RPMI7951 (cell line): ENCODE measurements at places on chromosomes 7 and 10. TPM values are rescaled to one million over a fixed set of nuclear protein-coding genes. Genes with fewer than 3 reads are reported as not detected.
A peak's percentile ranks its signal among the peaks of the same experiment; 100 is the strongest.

DNA sequence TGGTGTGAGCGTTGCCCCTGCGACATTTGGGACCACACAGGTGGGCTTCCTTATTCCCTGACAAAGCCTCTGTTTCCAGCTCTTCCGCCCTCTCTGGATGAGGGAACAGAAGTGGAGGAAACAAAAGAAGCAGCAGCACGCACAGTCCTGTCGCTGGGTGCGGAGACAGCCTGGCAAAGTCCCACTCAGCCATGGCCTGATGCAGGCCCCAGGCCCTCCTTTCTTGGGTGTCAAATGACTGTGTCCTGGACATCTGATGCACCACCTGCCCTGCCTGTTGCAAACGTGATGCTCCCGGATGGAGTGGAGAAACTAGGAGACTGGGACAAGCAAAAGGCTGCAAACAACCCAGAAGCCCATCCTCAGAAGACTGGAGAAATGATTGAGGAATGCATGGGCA lies 20.7 kb downstream of the ZMIZ2 start:
- no peak for DNase-seq

Gene VSTM4
- total RNA-seq: under 0.01 and 0.12 TPM in 2 replicates

Gene UCN3
- not detected in 2 replicates for total RNA-seq

DNA sequence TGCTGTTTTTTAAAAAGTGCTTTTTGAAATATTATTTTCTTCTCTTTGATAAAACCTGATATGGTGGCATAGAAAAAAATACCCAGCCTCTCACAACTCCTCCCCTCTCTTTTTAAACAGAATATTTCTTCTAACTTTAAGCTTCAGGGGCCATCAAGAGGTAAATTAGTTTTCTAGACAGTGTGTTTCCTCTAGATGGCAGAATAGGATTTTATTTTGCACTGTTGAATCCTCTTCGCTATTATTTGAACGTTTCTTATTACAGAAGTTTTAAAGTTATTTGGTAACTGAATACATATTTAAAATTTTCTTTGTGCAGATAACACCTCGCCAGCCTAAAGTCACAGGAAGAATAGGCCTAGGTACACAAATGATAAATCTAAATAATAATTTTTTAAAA lies 30.3 kb downstream of the ARL5B start:
- peak; percentile 28 for DNase-seq

Gene FAM24A
- total RNA-seq: not detected in 2 replicates

DNA sequence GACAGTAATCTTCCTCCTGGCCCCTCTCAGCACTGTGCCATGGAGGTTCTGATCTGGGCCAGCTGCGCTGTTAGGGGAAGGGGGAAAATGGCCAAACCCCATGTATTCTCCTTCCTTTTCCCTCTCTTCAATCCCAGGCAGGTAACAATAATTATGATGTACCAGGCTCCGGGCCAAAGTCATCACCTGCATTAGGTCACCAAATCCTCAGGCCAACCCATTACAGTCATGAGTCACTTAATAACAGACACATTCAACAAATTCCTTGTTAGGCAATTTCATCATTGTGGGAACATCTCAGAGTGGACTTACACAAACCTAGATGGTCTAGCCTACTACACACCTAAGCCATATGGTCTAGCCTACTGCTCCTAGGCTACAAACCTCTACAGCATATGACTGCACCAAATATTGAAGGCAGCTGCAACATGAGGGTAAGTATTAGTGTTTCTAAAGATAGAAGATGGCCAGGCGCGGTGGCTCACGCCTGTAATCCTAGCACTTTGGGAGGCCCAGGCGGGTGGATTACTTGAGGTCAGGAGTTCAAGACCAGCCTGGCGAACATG lies 2.2 kb upstream of the HSPB1 start:
- DNase-seq: peak; percentile 60

- DNase-seq: no peak
These were observed 17.6 kb downstream of the ANXA11 start for GRCh38 chr10:80187465-80188409.

GRCh38 chr7:130329681-130330080 lies 14.9 kb upstream of the CPA5 start:
- no peak for DNase-seq

Gene AGR2
- total RNA-seq: not detected in 2 replicates

- peak; percentile 88 for DNase-seq
These were observed 55.2 kb upstream of the FRMD4A start for GRCh38 chr10:14385596-14386593.

GRCh38 chr7:149444287-149444686 lies 16.6 kb downstream of the ZNF777 start:
- DNase-seq: no peak

Gene CBX3
- total RNA-seq: 403 and 427 TPM in 2 replicates

Gene C10orf53
- total RNA-seq: not detected in 2 replicates

DNA sequence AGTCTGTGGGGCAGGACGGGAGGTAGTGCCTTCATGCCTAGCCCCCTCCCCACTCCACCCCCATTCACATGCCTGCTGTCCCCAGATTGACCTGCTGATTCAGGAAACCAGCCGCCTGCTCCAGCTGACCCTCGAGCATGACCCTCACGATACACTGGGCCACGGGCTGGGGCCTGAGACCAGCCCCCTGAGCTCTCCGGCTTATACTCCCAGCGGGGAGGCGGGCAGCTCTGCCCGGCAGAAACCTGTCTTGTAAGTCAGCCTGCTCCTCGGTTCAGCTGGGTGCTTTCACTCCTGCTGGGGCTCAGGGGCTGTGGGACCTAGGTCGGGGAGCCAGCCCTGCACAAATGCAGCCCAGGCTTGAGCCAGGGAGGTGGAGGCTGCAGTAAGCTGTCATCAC lies 22.4 kb downstream of the LIMK1 start:
- no peak for DNase-seq

Gene GHRHR
- not detected in 2 replicates for total RNA-seq

DNA sequence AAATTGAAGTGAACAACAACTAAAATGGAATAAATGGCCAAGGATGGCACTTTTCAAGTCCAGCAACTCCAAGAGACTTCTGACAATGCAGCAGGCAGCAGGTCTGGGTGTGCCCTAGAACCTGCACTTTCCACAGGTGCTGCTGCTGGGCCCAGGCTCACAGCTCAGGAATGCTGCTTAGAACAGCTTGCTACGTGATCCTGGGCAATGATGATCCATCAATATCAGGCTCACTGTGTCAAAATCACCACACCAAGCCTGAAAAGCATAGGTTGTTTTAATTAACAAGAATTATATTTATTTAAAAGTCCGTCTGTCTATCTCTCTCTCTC lies 148.4 kb downstream of the TNS3 start:
- no peak for DNase-seq

Gene CUL2
- 48.9 and 51.9 TPM in 2 replicates for total RNA-seq

- DNase-seq: no peak
These were observed 23.2 kb downstream of the COL1A2 start for GRCh38 chr7:94417901-94418300.

Gene BTBD16
- total RNA-seq: not detected in 2 replicates

DNA sequence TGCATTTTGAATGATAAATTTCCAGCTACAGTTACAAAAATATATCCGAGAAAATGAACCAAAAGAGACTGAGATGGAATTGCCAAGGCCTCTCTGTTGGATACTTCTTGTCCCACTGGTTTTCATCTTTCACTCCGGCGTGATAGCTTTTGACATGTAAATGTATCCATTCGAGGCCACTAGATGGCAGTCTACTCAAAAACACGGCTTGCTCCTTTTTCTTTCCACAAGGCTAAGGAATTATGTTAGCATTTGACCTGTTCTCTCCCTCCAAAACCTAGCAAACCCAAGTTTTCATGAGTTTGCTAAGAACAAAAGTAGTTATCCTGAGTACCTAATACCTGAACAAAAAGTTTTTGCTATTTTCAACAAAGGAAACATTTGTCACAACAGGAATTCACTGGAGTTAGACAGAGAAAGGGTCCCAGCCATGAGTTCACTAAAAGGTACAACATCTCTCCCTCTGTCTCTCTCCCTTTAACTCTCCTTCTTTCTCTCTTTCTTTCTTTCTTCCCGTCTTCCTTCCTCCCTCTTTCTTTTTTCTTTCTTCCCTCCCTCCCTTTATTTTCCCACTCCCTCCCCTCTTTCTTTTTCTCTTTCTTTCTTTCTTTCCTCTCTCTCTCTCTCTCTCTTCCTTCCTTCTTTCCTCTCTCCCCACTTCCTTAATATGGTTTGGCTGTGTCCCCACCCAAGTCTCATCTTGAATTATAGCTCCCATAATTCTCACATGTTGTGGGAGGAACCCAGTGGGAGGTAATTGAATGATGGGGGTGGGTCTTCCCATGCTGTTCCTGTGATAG lies 207.9 kb upstream of the MYO3A start:
- DNase-seq: peak; percentile 62

GRCh38 chr10:65328486-65328885 lies 1597.3 kb upstream of the LRRTM3 start:
- no peak for DNase-seq

- no peak for DNase-seq
These were observed 69.2 kb upstream of the PALS2 start for GRCh38 chr7:24504040-24504439.

Gene CYP2C19
- 0.12 and 0.29 TPM in 2 replicates for total RNA-seq

DNA sequence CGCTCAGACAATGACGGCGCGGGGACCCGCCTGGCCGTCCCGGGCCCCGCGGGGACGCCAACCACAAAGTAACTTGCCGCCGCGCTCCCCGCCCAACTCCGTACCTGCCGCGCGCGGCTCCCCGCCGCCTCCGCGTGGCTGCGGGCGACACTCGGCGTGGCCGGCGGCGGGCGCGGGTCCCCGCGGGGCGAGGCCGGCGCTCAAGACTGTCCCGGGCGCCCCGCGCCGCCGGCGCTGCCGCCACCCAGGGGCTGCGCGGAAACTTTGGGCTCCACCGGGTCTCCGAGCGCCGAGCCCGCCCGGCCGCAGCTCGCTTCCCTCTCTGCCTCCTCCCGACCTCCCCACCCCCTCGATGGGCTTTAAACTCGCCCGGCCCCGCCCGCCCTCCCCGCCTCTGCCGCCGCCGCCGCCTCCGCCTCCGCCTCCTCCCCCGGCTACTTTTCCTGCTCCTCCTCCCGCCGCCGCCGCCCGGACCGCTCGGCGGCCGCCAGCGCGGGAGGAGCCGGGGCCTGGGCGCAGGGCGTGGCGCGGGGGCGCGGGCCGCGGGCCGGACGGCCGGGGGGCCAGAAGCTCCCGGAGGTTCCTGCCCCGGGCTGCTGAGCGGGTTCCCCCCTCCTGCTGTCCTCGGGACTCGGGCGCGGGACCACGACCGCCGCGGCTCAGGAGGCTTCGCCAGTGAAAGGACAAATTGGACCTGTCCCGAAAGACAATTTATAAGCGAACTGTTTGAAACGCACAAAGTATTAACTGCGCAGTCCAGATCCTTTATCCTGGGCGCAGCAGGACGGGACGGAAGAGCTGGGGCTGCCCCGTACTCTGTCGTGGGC lies 10.6 kb upstream of the GRB10 start:
- DNase-seq: peak; percentile 81

- no peak for DNase-seq
These were observed 8.0 kb upstream of the ELFN1 start for GRCh38 chr7:1662101-1662500.

GRCh38 chr7:12458520-12459131 lies 55.0 kb upstream of the VWDE start:
- DNase-seq: no peak

DNA sequence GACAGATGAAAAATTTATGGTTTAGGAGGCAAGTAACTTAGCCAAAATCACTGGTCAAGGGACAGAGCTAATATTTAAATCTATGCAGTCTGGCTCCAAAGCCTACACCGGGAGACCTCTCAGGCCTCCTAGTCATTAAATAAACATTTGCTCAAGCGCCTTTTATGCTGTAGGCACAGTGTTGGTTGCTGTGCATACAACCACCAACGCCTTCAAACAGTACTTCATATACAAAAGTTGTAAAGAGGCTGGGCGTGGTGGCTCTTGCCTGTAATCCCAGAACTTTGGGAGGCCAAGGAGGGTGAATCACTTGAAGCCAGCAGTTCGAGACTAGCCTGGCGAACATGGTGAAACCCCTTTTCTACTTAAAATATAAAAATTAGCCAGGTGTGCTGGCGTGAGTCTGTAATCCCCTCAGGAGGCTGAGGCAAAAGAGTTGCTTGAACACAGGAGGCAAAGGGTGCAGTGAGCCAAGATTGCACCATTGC lies 159.8 kb downstream of the MAGI2 start:
- DNase-seq: no peak

- DNase-seq: no peak
These were observed 9.3 kb downstream of the RBM33 start for GRCh38 chr7:155653803-155654202.

- no peak for DNase-seq
These were observed 183.0 kb downstream of the ARID5B start for GRCh38 chr10:62084451-62084850.

DNA sequence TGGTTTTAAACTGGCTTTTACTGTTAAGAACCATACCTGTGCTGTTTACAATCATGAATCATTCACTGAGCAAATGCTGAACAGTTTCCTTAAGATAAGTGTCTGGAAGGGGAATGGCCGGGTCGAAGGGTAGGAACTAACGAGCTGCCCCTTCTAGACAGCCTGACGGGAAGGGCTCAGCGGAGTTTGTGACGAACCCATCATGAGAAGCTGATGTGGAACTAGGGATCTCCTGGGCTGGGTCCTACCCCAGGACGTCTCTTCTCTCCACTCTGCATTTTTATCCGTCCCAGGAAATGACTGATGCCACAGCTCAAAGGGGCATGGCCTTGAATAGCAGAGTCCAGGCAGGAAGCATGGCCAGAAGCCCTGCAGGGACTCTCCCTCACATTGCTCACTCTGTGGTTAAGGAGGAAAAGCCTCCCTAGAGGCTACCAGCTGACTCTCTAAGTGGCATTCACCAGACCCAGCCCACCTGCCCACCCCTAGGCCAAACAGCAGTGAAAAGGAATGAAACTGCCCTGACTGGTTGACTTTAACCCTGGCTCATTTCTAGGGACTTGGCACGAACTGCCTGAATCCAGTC lies 112.0 kb downstream of the PFKFB3 start:
- DNase-seq: peak; percentile 53

Gene CTTNBP2
- total RNA-seq: under 0.01 and 0.48 TPM in 2 replicates

GRCh38 chr10:43217563-43218205 lies 49.2 kb downstream of the RASGEF1A start:
- DNase-seq: no peak

Gene PPP1R17
- not detected in 2 replicates for total RNA-seq

DNA sequence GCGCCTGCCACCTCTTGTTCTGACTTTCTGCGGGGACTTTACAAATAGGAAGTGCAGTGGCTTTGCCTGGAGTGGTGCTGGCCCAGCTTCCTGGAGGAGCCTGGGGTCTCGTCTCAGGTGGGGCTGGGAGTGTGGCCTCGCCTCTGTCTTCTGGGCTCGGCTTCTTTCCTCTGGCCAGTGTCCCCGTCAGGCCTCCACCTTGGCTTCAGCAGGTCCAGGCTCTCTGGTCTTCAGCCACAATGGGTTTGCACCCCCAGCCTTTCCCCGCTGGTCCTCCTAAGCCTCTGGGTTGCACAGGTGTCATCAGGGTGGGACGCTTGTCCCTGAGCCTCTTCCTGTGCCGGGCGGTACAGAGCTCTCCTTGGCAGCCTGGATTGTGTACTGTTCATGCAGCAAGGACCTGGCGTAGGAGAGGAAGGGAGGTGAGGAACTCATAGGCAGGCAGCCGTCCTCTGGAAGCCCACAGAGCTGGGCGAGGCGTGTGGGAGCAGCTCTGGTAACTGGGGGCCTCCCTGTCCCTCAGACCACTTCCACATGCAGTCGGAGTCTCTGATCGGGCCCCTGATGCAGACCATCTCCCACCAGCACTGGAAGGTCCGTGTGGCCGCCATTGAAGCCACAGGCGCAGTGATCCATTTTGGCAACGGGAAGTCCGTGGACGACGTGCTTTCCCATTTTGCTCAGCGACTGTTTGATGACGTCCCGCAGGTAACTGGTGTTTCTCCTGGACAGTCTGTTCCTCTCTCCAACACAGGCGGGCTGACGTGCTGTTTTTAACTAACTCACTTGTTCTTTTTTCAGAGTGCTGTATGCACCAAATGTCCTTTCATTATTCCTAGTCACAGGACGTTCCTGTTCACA lies 2.3 kb upstream of the PRKAR1B start:
- no peak for DNase-seq

- DNase-seq: peak; percentile 48
These were observed 166.2 kb downstream of the CPEB3 start for GRCh38 chr10:92124616-92125143.
